ENCODE measurements at places on chromosomes 11 and 22. TPM values are rescaled to one million over a fixed set of nuclear protein-coding genes. Genes with fewer than 3 reads are reported as not detected.
A peak's percentile ranks its signal among the peaks of the same experiment; 100 is the strongest.

Gene OR4D10
- not detected for total RNA-seq

Gene SLC6A5
- total RNA-seq: not detected

Gene CPT1B
- total RNA-seq: 37.0 TPM

Gene LSP1
- 478 TPM for total RNA-seq

Gene KCNK7
- 0.54 TPM for total RNA-seq

DNA sequence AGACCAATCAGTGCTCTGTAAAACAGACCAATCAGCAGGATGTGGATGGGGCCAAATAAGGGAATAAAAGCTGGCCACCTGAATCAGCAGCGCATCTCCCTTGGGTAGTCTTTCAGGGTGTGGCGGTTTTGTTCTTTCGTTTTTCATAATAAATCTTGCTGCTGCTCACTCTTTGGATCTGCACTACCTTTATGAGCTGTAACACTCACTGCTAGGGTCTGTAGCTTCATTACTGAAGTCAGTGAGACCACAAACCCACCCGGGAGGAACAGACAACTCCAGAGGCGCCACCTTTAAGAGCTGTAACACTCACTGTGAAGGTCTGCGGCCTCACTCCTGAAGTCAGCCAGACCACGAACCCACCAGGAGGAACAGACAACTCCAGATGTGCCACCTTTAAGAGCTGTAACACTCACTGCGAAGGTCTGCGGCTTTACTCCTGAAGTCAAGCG is 175.5 kb upstream of the PDGFD start:
- H3K36me3 ChIP-seq: no peaks in the 10 kb centered on the region
- no peak overlapping the region for H3K27ac ChIP-seq
- no peaks in the 10 kb centered on the region for H3K4me1 ChIP-seq
- no peaks in the 10 kb centered on the region for H3K27me3 ChIP-seq
- H3K4me3 ChIP-seq: no peak overlapping the region
- DNase-seq: no peak

DNA sequence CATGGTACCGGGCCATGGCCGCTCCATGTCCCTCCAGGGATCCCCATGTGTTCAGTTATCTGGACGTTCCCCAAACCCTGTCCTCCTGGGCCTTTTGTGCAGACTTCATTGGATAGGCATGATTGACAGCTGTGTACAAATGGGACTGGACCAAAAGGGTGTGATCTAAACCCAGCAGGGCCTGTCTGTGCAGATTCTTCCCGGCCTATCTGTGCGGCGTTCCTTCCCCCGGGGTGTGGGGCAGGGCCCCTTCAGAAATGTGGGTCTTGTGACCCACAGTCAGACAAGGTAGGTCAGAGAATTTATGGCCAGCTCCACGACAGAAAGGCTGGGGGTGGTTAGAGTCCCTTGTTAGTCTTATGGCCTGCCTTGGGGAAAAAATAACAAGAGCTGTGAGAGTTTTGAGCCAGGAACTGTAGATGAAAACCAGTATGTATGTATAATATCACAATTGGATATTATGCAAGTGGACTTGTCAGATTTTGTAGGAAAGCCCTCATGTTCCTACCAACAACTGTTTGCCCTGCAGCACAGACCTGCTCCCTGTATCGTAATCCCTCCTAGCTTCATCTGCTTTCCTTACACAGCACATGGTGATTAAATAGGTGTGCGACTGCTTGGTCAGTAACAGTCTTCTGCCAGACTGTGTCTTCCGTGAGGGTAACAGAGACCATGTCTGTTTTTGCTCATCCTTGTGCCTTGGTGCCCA is 31.7 kb downstream of the AP2A2 start:
- no peak overlapping the region for H3K27ac ChIP-seq
- DNase-seq: no peak
- H3K4me1 ChIP-seq: no peaks in the 10 kb centered on the region
- H3K4me3 ChIP-seq: no peak overlapping the region
- H3K36me3 ChIP-seq: peaks cover 6% of the 10 kb centered on the region
- H3K27me3 ChIP-seq: no peaks in the 10 kb centered on the region

- H3K4me3 ChIP-seq: no peak overlapping the region
- no peak for DNase-seq
- no peak overlapping the region for H3K27ac ChIP-seq
- H3K36me3 ChIP-seq: no peaks in the 10 kb centered on the region
Measured at GRCh38 chr11:76807206-76807875, 24.2 kb downstream of the TSKU start.

- H3K27ac ChIP-seq: no peak overlapping the region
- no peak for DNase-seq
- H3K4me1 ChIP-seq: no peaks in the 10 kb centered on the region
- H3K36me3 ChIP-seq: no peaks in the 10 kb centered on the region
- H3K27me3 ChIP-seq: no peaks in the 10 kb centered on the region
Measured at GRCh38 chr22:41009222-41009948, 58.2 kb downstream of the RBX1 start.

DNA sequence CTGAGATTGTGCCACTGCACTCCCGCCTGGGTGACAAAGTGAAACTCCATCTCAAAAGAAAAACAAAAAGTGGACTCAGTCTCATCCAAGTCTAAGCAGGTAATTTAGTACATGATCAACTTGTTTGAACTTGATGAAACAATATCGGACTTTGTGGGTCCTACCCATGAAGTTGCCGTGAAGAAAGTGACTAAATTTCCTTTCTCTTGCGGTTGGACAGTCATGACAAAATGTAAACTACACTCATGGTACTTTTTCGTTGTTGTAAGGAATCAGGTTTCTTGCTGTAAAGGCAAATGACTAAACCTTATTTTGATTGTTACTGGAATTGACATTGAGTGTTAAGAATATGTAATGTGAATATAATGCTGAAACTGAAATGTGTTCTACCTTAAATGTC is 164.5 kb upstream of the PLET1 start:
- peaks cover 2% of the 10 kb centered on the region for H3K27me3 ChIP-seq
- no peak overlapping the region for H3K27ac ChIP-seq
- no peaks in the 10 kb centered on the region for H3K4me1 ChIP-seq
- no peak overlapping the region for H3K4me3 ChIP-seq
- no peak for DNase-seq
- no peaks in the 10 kb centered on the region for H3K36me3 ChIP-seq

DNA sequence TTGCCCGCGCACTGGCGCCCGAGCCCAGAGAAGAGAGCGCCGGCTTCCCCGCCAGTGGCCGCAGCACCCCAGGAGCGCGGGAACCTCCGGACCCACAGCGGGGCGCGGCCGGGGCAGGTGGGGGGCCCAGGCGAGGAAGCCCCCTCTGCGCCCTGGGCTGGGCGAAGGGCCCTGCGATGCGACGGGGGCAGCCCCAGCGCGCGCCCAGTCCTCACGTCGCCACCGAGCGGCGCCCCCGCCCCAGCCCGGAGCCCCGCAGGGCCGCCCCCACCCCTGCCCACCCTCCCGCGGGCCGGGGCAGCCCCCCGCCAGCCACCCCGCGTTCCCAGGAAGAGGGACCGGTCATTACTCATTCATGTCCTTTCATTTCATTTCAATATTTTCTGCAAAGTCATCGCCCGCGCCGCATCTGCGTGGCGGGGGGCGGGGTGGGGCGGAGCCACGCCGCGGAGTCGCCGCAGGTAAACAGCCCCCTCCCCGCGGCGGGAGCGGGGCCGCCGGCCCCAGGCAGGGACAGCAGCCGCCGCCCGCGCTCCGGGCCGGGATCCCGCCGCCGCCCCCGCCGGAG is 673 bp upstream of the PANX2 start:
- H3K4me3 ChIP-seq: no peak overlapping the region
- no peaks in the 10 kb centered on the region for H3K36me3 ChIP-seq
- no peak for DNase-seq

- H3K36me3 ChIP-seq: no peaks in the 10 kb centered on the region
- DNase-seq: no peak
- H3K4me3 ChIP-seq: no peak overlapping the region
- H3K27me3 ChIP-seq: no peaks in the 10 kb centered on the region
- no peaks in the 10 kb centered on the region for H3K4me1 ChIP-seq
Measured at GRCh38 chr11:15965562-15966250, 390.6 kb downstream of the SOX6 start.

- no peaks in the 10 kb centered on the region for H3K4me1 ChIP-seq
- no peak overlapping the region for H3K4me3 ChIP-seq
Measured at GRCh38 chr11:10397226-10397987, 57.7 kb upstream of the AMPD3 start.

- no peaks in the 10 kb centered on the region for H3K4me1 ChIP-seq
- H3K4me3 ChIP-seq: no peak overlapping the region
- no peaks in the 10 kb centered on the region for H3K36me3 ChIP-seq
- no peaks in the 10 kb centered on the region for H3K27me3 ChIP-seq
- no peak overlapping the region for H3K27ac ChIP-seq
Measured at GRCh38 chr11:80424012-80424695, 983.3 kb upstream of the TENM4 start.

DNA sequence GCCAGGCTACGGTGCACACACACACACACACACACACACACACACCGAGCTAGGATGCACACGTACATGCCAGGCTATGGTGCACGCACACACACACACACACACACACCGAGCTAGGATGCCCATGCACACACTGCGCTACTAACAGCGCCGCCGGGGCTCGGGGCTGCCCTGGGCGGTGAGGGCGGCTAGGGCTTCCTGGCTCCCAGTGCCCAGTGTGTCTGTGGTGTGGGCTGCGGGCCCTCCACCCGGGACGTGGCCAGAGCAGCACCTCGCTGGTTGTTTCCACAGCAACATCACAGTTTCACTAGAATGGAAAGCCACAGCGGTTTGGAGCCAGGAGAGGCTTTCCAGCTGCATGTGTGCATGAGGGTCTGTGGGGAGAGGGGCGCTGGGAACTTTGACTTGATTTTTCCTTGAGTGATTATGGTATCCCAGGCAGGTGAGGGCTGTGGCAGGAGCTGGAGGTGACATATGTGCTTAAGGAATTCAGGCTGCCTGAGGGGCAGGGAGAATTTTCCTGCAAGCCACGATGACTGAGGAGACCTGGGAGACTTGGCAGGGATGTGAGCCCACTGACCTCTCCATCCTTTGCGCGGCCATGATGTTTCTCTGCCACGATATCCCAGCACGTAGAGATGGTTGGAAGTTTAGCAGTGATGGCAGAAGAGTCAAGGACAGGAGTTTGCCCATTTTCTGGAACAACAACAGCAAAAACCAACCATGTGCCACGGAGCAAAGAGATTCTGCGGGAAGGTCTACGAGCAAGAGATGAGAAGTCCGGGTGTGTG is 195.9 kb downstream of the SNX19 start:
- no peaks in the 10 kb centered on the region for H3K36me3 ChIP-seq
- no peak for DNase-seq
- peaks cover 1% of the 10 kb centered on the region for H3K27me3 ChIP-seq
- H3K4me1 ChIP-seq: no peaks in the 10 kb centered on the region
- no peak overlapping the region for H3K27ac ChIP-seq
- H3K4me3 ChIP-seq: no peak overlapping the region

DNA sequence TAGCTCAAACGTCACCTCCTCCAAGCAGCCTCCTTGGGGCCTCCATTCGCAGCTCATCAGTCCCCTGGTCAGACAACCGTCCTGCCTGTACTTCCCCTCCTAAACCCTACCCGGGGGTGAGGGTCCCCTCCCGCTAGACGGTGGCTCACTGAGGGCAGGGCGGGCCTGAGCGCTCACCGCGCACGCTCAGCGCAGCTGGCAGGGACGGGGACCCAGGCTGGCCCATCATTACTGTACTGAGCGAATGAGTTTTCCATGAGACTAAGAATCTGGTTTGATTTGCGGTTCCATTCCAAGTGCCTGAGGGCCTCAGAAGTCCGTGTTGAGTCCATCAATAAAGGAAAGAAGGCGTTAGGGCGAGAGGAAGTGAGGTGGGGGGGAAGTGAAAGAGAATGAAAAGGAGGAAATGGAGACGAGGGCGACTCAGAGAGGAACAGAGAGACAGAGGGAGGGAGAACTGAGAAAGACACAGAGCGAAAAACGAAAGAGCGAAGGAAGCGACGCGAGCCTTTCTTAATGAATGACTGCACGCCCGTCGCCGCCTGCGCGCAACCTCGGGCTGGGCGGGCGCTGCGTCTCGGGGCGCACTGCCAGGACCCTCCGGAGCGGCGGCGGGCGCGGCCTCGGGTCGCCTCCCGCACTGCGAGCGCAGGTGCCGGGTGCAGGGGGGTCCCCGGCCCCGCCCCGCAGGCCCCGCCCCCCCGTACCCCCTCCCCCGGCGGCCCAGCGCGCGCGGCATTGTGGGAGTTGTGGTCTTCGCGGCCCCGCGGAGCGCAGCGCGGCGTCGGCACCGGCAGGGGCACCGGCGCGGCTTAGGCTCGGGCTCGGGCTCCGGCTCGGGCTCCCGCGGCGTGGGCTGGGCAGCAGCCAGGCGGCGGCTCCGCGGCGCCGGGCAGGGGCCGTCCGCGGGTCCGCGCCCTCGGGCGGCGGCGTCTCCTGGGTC is at the start of gene ASPHD2:
ASPHD2 (plus strand) TSS at position 746 of the 943 bp plus-strand sequence. CDS start 4,356 bp downstream, outside the sequence.
- H3K4me1 ChIP-seq: peaks cover 36% of the 10 kb centered on the region
- H3K36me3 ChIP-seq: peaks cover 4% of the 10 kb centered on the region
- H3K27ac ChIP-seq: peak within 1 kb of the TSS; percentile 93
- peak within 1 kb of the TSS; percentile 92 for H3K4me3 ChIP-seq
- no peaks in the 10 kb centered on the region for H3K27me3 ChIP-seq
- peak; percentile 81 for DNase-seq

DNA sequence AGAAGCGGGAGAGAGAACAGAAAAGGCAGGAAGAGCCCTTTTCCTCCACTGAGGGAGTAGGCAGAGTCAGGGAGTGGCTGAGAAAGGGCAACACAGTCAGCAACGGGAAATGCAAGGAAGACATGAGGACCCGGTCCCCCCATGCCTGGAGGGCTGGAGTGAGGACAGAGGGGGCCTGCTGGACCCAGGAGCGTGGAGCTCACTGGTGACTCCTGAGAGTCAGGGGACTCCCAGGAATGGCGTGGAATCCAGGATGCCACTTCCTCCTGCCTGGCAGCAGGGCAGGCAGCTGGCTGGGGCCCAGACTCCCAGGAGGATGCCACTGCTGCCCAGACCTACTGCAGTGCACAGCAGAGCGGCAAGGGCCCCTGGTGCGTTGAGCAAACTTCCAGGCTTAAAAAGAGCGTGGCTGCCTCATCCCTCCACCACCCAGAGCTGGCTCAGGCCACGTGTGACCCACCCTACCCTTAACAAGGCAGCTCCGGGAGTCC is 11.3 kb downstream of the C11orf21 start:
- H3K4me1 ChIP-seq: no peaks in the 10 kb centered on the region
- DNase-seq: no peak
- no peaks in the 10 kb centered on the region for H3K36me3 ChIP-seq
- no peaks in the 10 kb centered on the region for H3K27me3 ChIP-seq
- H3K27ac ChIP-seq: no peak overlapping the region
- H3K4me3 ChIP-seq: no peak overlapping the region

- H3K36me3 ChIP-seq: peaks cover 2% of the 10 kb centered on the region
- H3K27me3 ChIP-seq: no peaks in the 10 kb centered on the region
- peak; percentile 89 for DNase-seq
- H3K4me3 ChIP-seq: peak overlapping the region; percentile 53
- H3K27ac ChIP-seq: peak overlapping the region; percentile 79
Measured at GRCh38 chr11:128725630-128726319, 31.9 kb downstream of the FLI1 start.

DNA sequence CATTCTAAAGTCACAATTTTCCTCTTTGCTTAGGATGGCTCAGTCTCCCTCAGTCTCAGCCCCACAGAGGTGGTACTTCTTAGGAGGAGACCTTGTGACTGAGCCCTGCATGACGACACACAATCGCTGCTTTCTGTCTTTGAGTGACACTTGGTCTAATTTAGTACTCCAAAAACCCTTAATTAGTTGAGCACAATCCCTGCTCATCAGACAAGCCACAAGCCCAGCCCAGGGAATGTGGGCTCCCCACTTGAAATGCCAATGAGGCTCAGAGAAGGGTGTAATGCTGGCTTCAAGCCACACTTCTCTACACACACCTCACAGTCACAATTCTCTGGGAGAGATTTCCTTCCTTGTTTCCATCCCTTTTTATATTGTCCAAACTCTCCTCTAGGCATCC is 101.8 kb downstream of the FEZ1 start:
- H3K27me3 ChIP-seq: peaks cover 9% of the 10 kb centered on the region
- H3K4me1 ChIP-seq: no peaks in the 10 kb centered on the region
- no peak for DNase-seq
- H3K27ac ChIP-seq: no peak overlapping the region

Measured in GM12878 (cell line).